ENCODE measurements at places on chromosomes 11 and 22. TPM values are rescaled to one million over a fixed set of nuclear protein-coding genes. Genes with fewer than 3 reads are reported as not detected.

DNA sequence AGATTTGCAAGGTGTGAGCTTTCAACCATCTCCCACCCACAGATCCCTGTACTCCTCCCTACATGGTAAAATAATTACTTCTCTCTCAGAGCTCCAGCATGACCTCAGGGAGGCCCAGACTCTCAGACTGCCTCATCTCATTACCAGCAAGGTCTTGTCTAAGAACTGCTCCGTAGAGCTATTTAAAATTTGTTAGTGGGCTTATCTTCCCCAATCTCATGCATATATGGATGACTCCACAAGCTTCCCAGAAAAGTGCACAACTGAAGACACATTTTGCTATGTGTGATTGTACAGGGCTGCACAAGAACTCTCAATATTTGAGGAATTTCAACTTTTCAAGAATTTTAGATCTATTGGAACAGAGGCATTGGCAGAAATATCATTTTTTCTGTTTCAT lies 230.3 kb downstream of the CSNK2A3 start:
- DNase-seq: no peak

DNA sequence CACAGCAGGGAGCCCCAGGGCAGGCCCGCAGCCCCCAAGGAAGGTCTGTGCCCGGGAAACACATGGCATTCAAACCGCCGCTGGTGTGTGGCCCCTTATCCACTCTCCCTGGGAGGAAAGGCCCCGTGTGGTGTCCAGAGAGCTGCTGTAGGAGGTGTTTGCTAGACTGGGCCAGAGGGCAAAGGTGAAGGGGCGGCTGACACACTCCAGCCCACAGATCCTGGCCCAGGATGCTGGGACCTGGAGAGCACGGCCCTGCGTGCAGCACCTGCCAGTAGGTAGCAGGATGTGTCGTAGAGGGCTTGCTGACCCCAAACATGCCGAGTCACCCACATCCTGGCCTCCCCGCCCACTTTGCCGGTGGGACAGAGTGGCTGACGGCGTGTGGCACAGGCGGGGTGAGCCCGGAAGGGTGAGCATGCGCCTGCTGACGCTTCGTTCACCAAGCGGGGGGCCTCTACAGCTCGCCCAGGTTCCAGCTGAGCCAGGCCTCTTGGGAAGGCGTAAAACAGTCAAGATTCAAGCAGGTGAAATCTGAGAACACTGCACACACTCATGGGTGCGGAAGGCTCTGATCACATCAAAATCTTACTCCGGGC lies 11.0 kb downstream of the OSBPL5 start:
- DNase-seq: no peak

DNA sequence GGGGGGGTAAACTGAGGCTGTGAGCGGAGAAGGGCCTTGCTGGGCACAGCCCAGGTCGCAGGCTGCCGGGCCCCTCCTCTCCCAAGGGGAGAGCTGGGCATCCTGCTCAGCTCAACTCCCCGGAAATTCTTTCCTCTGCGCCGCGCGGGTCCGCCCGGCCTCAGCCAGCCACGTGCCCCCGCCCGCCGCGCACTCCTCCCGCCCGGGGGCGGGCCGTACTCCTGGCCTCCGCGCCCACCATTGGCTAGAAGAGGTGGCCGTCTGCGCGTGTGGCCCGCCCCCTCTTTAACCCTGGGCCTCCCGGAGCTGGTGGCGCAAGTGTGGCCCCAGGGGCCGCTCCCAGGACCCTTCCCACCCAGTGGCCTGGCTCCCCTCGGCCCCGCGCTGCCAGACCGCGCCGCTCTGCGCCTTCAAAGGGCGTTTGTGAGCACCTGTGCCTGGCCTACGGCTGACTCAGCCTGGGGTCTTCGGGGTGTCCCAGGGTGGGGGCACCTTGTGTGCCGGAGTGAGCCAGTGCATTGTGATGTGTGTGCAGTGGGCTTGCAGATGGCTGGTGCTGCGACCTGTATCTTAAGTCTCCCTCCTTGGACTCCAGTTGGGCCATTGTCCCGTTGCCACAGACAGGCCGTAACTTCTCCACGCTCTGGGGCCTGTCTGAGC lies 2.0 kb downstream of the MRGPRF start:
- no peak for DNase-seq

- DNase-seq: no peak
Observed at GRCh38 chr11:77806993-77807392, 13.5 kb downstream of the RSF1 start.

GRCh38 chr11:78228467-78228866 lies 39.7 kb downstream of the USP35 start:
- peak; percentile 70 for DNase-seq

- no peak for DNase-seq
Observed at GRCh38 chr11:130203766-130204702, 44.5 kb downstream of the ST14 start.

DNA sequence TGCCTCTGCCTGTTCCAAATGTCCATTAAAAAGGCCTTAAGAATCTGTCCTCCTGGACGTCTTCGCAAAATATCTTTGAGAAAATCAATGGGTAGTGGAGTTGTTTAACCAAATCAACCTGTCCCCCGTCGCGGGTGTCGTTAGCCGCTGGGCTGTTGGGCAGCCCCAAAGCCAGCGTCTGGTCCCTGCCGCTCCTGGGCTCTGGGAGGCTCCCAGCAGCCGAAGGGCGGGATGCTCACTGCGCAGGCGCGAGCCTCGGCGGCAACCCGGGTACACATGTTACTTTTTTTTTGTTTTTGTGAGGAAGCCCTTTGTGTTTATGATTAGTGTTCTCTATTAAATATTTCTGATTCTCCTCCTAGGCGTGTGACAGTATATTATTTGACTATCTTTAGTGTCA lies 12.6 kb downstream of the MMP10 start:
- DNase-seq: no peak

GRCh38 chr11:924406-925157 lies 1.1 kb upstream of the AP2A2 start:
- no peak for DNase-seq

DNA sequence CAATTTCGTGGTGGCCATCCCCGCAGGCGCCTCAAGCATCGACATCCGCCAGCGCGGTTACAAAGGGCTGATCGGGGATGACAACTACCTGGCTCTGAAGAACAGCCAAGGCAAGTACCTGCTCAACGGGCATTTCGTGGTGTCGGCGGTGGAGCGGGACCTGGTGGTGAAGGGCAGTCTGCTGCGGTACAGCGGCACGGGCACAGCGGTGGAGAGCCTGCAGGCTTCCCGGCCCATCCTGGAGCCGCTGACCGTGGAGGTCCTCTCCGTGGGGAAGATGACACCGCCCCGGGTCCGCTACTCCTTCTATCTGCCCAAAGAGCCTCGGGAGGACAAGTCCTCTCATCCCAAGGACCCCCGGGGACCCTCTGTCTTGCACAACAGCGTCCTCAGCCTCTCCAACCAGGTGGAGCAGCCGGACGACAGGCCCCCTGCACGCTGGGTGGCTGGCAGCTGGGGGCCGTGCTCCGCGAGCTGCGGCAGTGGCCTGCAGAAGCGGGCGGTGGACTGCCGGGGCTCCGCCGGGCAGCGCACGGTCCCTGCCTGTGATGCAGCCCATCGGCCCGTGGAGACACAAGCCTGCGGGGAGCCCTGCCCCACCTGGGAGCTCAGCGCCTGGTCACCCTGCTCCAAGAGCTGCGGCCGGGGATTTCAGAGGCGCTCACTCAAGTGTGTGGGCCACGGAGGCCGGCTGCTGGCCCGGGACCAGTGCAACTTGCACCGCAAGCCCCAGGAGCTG lies 24.8 kb downstream of the ADAMTS15 start:
- DNase-seq: peak; percentile 88

- DNase-seq: no peak
Observed at GRCh38 chr11:111774955-111775710, 8.9 kb upstream of the PPP2R1B start.

GRCh38 chr11:73028611-73029010 lies 113.5 kb downstream of the FCHSD2 start:
- DNase-seq: no peak

DNA sequence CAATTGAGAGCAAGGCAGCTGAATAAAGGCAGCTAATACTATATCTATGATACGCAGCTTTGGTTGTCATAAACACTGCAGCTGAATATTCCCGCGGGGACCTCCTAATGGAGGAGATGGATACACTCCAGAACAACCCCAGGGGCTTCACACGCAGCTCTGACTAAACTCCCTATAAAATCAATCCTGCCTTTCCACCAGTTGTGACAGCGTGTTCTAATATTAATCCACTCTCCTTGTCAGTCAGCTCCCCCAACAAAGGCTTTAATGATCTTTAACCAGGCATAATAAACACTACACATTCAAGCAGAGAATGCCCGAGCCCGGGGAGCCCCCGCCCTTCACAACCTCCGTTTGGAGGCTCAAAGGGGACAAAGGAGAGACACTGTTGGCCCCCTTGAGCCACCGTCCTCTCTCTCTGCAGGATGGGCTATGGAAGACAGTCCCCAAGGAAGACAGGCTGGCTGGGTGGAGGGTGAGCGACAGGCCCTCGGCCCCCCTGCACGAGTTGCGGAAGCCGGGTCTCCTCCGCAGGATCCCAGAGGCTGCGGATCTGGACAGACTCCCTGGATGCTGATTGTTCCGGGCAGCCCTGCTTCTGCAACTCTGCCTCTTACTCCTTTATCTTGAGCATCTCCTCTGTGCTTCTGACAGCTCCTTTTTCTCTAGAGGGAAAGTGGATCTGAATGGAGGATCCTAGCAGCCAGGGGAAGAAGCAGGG lies 565.2 kb downstream of the BUD13 start:
- no peak for DNase-seq

CHRDL2 gene
- not detected for total RNA-seq

TREH gene
- total RNA-seq: not detected

CDC42EP2 gene
- 64.3 TPM for total RNA-seq

GAS2 gene
- total RNA-seq: 1.4 TPM

KCNJ4 gene
- not detected for total RNA-seq

SLC43A3 gene
- 89.1 TPM for total RNA-seq

HOATZ gene
- not detected for total RNA-seq

TMPRSS13 gene
- total RNA-seq: not detected

EIF3F gene
- total RNA-seq: 370 TPM

TYMP gene
- 27.4 TPM for total RNA-seq

RIMBP3B gene
- not detected for total RNA-seq

DKK3 gene
- total RNA-seq: 97.2 TPM

GNAZ gene
- 56.9 TPM for total RNA-seq

NTM gene
- 5.6 TPM for total RNA-seq

CLCF1 gene
- total RNA-seq: 11.0 TPM

SCN4B gene
- total RNA-seq: 4.0 TPM
